ENCODE measurements at places on chromosomes 16 and 17.
A peak's percentile ranks its signal among the peaks of the same experiment; 100 is the strongest.

GRCh38 chr17:52140601-52141000 is 17.9 kb downstream of the CA10 start:
- DNase-seq = no peak

DNA sequence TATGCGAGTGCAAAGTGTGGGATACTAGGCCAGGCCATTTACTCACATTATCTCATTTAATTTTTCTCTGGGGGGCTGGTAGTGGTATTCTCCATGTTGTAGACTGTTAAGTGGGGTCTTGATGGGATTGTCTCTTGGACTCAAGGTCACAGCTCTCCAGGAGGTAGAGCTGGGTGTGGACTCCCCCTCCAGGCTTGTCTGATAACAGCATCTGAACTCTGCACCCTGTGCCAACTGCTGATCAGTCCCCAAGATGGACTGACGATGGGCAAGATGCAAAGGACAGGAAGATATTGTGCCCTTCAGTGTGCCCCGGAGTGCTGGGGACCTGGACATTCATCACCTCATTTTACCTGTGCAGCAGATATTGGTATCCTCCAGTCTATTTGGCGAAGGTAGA is 147.8 kb downstream of the MSI2 start:
- no peak for DNase-seq

- DNase-seq = no peak
These were observed 39.2 kb downstream of the CYLD start for GRCh38 chr16:50781043-50781442.

GRCh38 chr17:68172461-68172954 is 75.3 kb upstream of the AMZ2 start:
- DNase-seq = peak; percentile 72

DNA sequence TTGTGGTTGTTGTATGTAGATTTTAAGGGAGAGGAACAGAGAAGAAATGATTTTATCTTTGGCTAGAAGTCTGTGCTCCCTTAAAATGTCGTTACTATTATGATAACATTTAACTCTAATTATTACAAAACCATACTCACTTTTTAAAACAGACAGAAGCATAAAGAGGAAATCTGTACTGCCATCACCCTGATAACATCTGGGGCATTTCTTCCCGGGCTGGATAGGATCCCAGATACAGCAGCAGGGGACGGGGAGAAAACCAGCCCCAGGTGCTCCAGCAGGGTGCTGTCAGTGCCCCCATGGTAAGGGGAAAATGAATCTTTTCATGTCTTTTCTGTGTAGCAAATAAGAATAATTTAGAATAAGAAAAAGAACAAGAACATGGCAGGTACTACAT is 139.4 kb upstream of the IRX6 start:
- DNase-seq = no peak

GRCh38 chr17:1275962-1276736 is 3.3 kb upstream of the TRARG1 start:
- peak; percentile 29 for DNase-seq

DNA sequence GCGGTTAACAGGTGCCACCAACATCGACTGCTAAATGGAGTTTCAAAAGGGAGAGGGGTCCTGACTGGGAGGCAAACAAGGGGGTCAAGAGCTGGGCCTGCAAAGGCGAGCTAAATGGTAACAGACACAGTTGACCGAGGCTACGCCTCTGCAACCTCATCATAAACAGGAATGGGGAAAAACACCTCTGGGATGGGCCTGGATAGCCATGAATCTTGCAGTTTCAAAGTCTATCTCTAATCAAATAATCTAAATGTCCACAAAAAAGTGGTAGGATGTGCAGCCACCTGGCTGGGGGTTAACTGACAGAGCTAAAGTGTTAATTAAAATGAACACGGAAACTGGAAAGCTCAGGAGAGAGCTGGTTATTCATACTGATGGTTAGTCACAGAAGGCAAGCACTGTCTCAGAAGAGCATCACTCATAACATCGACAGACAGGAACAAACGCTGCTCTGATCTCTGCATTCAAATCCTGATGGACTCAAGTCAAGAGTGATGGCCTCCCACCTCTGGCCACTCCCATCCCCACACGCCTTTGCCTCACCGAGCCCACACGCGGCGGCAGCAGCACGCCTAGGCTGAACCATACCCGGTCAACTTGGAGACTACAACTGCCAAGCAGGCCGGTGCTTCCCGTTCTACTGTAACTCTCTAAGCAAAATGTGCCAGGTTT is 56.3 kb downstream of the CREBBP start:
- DNase-seq = no peak

DNA sequence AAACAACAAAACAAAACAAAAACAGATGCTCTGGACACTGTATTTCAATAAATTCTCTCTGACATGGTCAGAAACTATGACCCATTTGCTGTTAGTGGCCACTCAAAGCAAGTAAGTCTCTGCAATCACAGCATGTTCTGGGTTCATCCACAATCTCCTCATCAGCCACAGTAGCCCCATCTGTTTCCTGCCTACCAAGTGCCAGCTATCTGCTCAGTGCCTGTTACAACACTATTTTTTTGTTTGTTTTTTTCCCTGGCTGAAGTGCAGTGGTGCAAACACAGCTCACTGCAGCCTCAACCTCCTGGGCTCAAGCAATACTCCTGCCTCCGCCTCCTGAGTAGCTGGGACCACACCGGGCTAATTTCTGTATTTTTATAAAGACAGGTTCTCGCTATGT is 137.9 kb downstream of the SOX9 start:
- no peak for DNase-seq

- DNase-seq = peak; percentile 26
These were observed 3.6 kb upstream of the CBX4 start for GRCh38 chr17:79842656-79843473.

DNA sequence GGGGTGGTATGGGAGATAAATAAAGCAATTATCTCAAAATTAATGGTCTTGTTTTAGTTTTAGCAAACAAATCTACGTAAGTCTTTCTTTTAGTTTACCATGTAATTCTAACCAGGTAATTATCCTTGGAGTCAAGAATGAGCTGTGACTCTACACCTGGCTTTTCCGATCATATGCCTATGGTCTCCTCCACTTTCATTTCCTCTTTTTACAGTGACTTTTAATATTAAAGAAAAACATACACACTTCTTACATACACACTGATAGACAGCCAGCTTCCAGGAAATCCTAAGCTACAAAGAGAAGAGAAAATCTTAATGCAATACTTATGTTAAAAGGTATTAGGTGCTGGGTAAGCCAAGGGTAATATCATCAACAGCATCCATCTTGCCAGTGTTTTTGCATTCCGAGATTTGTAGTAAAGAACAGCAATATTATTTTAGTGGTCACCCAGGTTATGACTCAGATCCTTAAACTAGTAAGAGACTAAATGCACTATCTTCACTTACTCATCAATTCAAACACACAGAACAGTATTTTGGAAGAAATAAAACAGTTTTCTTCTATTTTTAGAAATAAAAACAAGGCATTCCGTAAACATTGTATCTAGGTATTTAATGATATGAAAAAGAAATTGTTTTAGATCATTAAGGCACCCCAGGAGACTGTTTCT is 4.4 kb upstream of the IRX5 start:
- no peak for DNase-seq

- DNase-seq = no peak
These were observed 38.0 kb downstream of the MMP15 start for GRCh38 chr16:58063377-58064076.

- no peak for DNase-seq
These were observed 11.7 kb upstream of the FAM20A start for GRCh38 chr17:68612923-68613292.

DNA sequence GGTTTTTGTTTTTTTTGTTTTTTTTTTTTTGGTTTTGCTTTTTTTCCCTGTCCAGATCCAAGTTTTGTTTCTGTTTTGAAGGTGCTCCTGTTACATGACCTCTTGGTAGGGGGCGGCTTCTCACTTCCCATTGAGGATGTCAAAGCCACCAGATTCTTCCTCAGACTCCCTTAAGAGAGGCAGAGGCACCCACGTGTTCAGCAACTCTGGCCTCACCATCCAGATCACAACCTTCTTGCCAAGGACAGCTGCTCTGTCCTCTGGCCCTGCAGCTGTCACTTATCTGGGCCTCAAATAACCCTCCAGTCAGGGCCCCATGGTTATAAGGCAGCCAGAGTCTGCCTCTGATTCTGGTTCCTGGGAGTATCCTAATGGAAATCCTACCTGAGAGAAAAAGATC is 208.5 kb downstream of the STX8 start:
- DNase-seq = no peak

DNA sequence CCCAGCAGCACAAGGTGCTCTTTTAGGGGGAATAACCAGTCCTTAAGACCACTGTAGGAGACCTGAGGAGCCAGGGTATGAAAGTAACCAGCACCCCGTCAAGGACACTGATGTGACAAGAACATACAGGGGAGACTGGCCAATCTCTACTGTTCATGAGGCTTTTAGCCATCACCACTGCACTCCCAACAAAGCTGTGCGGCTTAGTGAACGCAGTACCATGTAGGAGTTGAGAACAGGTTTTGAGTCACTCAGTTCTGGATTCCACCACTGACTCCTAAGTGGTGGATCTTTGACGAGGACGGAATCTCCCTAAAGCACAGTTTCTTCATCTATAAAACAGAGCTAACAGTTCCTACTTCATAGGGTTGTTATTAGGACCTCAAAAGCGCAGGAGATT is 26.8 kb downstream of the COG4 start:
- DNase-seq = no peak

DNA sequence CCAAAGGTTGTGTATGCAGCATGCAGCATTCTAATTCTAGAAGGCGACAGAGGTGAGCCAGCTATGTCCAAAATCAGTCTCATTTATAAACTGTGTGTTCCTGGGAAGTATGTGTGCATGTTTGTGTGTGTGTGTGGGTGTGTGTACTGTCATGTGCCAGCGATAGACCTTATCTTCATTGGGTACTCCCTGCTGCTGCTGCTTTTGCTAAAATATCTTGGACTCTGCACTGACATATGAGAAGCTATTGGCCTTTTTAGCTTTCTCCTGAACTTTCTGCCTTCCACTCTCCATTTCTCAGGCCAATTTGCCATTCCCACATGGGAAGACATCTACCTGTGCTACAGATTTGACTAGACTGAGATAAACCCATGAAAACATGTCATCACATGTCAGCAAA is 2.0 kb upstream of the LPO start:
- DNase-seq = no peak

DNA sequence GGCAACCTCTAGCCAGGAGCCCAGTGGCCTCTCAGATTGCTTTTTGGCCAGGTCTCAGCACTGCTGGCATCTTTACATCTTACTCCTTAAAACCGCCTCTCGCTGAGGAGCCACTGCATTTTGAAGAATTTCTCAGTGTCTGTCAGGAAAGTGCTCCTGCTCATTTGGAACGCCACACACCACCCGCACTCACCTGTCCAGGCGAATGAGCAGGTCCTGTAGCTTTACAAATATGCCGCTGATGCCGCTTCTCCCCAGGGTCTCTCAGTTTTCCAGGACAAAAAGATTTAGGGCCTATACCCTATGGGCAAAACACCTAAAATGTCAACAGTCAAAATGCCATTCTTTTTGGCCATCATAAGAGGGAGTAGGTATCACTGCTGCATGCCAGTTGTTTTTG is 22.1 kb downstream of the CYB561 start:
- no peak for DNase-seq

DNA sequence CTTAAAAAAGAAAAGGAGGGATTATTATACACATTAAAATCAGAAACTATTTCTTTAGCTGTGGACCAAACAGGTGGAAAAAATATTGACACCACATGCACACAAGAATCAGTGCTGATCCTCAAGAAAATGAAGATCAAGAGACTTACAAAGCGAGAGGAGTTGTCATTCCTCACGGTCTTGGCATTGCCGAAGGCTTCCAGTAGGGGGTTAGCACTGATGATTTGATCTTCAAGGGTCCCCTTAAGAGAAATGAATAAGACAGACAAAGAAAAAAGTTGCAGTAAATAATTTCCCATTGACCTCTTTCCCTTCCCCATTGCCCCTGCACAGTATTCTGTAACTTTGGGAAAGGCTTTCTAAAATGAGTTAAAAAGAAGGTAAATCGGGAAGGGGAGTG is 6.0 kb downstream of the MYH4 start:
- DNase-seq = no peak
